Activated CD4-positive, alpha-beta T cell treated with anti-CD3 and anti-CD28 coated beads, Interleukin-2, amount 10 ng/mL, durations not matched to agents 24 days and 14 days (primary cell): ENCODE measurements at places on chromosomes 11 and 22. TPM values are rescaled to one million over a fixed set of nuclear protein-coding genes. Genes with fewer than 3 reads are reported as not detected.

The C11orf86 gene
- not detected in 2 replicates for total RNA-seq

The CCDC88B gene
- 116 and 119 TPM in 2 replicates for total RNA-seq

The SYT9 gene
- not detected in 2 replicates for total RNA-seq

The MYRF gene
- total RNA-seq, result 1.1 and 1.2 TPM in 2 replicates

The OOSP4A gene
- total RNA-seq, result not detected in 2 replicates

The CALCB gene
- total RNA-seq, result 0.58 and 0.99 TPM in 2 replicates

The MALAT1 gene
- 5,198 and 5,435 TPM in 2 replicates for total RNA-seq

The CCDC89 gene
- 0.14 TPM in 1 of 2 replicates, not detected in the other for total RNA-seq

The CSNK2A3 gene
- total RNA-seq, result 1.1 and 2.1 TPM in 2 replicates

The TP53AIP1 gene
- not detected in 2 replicates for total RNA-seq
